ENCODE measurements at places on chromosomes 3 and 15.

- DNase-seq = no peak
Measured at GRCh38 chr3:100913870-100914648, 79.2 kb downstream of the ABI3BP start.

- DNase-seq = no peak
Measured at GRCh38 chr15:23497710-23498111, 50.7 kb upstream of the GOLGA6L2 start.

GRCh38 chr15:100973351-100974111 is 54.4 kb downstream of the LRRK1 start:
- DNase-seq = no peak

GRCh38 chr3:72698154-72698917 is 149.9 kb downstream of the SHQ1 start:
- no peak for DNase-seq

DNA sequence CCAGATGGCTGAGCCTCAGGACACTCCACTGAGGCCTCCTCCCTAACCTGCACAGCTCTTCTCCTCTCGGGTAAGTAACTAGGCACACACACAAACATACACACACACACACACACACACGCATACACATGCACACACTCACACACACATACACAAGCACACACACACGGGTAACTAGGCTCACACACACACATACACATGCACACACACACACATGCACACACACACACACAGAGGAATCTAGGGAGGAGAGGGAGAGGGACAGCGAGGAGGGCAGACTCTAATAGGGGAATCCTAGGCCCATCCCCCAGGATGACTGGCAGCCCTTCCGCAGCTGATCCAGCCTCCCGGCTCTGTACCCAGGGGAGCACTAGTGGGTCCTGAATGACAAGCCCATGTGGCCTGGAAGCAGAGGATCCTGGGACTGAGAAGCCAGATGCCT is 177.4 kb upstream of the LINGO1 start:
- DNase-seq = no peak

GRCh38 chr3:57893668-57894067 is 114.6 kb upstream of the FLNB start:
- no peak for DNase-seq

GRCh38 chr15:67066041-67066958 is 898 bp downstream of the SMAD3 start:
- DNase-seq = no peak

DNA sequence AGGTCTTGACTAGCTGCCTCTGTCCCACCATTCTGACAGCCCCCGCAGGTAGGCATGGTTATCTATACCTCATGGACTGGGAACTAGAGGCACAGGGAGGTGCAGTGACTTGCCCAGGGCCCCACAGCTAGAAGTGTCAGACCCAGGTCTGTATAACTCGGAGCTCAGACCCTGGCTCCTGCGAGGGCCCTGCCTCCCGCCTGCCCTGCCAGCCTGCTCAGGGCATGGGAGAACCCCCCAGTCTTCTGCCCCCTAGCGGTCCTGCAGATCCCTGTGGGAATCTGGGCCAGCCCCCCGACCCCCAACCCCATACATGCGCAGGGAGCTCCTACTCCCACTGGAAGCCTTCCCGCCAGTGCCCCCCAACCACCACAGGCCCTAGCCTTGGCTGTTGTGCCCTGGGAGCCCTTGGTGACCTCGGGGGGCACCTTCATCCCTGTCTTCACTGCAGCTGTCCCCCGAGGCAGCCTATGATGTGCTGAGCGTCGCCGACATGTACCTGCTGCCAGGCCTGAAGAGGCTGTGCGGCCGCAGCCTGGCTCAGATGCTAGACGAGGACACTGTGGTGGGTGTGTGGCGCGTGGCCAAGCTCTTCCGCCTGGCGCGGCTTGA is 6.9 kb downstream of the ABTB1 start:
- peak; percentile 30 for DNase-seq

DNA sequence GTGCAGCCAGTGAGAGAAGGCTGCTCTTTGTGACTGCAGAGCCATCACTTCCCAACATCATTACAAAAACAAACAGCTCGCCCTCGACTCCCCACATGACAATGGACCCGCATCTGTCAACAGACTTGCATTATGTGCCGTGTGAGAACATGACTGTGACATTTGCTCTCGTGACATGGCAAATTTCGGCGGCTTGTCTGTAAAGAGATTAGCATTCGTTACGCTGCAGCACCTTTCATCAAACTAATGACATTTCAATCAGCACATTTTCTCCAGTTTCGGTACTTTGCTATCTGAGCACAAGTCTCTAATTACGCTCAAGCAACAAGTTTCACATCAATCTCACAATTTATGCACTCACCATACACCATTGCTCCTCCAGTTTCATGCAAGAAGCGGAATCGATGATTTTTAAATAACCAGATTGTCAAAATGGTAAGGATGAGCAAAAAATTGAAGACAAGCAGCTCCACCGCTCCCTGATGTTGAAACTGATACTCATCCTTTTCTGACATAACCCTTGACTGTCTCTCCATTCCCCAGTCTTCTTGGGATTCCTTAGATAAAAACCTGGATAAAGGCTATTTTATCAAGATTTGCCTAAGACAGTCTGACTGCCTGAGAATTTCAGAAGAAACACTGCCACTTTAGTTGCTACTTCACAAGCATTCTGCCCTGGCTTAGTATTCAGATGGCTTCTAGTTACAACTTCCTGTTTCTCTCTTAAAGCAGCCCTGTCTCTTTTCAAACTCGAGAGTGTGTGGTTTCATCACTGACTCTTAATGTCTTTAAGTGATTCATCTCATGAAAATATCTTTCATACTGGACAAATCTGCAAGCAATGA is at the start of gene SLC9A9:
SLC9A9 (minus strand) TSS at position 682 of the 845 bp plus-strand sequence; CDS start at position 536, 146 bp downstream.
- no peak for DNase-seq

- no peak for DNase-seq
Measured at GRCh38 chr3:56003129-56003528, 465.1 kb downstream of the ERC2 start.

DNA sequence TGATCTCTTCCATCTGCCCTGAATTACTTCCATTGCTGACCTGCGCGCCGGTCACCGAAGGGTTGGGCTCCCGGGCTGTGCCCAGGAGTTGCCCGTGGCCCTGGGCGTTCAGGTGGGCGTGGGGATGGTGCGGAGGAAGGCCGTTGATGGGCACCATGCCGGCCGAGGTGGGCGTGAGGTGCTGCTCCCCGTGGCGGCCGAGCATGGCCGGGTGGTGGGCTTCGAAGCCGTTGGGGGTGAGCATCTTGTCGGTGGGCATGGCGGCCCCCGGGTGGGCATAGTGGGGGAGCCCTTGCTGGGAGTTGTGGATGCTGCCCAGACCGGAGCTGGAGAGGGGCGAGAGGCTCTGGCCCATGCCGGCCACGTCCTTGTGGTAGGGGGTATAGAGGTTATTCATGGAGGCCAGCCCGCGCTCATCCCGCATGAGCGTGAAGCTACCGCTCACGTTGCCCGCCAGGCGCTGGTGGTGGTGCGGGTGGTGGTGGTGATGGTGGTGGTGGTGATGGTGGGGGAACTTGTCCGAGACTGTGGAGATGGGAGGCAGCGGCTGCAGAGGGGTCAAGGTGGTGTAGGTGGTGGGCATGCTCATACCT is 1.0 kb downstream of the ONECUT1 start:
- no peak for DNase-seq

DNA sequence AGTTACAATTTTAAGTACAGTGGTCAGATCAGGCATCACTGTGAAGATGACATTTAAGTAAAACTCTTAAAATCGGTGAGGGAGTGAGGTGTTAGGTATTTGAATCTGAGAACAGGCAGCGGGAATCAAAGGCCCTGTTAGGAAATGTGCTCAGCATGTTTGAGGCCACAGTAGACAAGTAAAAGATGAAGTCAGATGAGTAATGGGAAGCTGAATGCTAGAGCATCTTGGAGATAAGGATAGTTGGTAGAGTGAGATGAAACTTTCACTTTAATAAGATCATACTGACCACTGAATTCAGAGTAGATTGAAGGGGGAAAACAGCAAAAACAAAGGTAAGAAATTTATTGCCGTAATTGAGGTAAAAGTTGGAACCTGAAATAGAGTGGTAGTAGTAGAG is 61.6 kb downstream of the DCBLD2 start:
- no peak for DNase-seq

DNA sequence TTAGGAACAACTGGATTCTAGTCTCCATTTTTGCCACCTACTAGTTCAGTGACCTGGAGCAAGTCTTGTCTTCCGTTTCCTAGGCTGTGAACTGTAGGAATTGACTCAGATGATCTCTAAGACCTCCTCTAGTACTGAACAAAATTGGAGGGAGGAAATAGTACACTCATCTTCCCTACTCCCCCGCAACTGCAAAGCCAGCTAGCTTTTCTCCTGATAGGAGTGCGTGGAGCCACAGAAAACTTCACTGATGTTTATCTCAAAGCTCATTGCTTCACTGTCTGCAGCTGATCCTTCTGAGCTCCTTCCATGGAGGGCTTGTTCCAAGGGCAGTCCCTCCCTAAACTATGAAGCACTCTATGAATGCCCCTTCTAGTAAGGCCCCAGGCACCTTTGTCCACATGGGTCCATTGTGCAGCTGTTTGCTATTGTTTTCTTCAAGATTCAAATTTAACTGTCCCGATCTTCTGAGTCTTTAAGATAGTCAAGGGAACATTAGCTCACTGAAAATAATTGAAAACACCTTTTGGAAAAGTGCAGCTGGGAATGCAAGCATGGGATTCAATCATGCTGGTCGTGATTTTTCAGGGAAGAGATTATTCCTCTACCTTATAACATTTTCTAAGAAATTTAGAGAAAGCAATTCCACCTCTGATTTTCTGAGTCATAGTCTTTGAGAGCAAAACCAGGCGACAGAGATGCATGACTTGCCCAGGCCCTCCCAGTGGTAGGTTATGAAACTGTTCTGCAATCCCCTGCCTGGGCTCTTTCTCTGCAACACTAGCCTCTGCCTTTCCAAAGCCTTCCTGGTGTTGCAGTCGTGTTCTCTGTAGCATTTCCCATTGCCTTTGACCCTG is 24.3 kb downstream of the FILIP1L start:
- no peak for DNase-seq

DNA sequence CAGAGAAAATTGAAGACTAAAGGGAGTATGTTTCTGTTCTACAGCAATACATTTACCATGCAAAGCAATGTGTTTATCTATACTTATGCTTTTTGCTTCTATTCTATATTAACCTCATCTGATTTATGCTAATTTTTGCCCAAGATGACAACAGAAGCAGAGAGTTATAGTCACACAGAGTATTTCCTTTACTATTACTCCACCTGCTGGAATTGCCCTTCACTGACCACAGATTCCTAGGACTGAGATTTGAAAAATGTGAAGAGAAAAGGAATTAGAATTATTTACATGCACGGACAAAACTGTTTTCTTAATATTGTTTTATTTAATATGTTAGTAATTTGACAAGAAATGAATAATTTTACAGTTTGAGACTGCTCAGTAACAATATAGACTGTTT is 745.6 kb downstream of the VGLL3 start:
- DNase-seq = no peak

- no peak for DNase-seq
Measured at GRCh38 chr3:14802381-14802731, 16.4 kb upstream of the FGD5 start.

DNA sequence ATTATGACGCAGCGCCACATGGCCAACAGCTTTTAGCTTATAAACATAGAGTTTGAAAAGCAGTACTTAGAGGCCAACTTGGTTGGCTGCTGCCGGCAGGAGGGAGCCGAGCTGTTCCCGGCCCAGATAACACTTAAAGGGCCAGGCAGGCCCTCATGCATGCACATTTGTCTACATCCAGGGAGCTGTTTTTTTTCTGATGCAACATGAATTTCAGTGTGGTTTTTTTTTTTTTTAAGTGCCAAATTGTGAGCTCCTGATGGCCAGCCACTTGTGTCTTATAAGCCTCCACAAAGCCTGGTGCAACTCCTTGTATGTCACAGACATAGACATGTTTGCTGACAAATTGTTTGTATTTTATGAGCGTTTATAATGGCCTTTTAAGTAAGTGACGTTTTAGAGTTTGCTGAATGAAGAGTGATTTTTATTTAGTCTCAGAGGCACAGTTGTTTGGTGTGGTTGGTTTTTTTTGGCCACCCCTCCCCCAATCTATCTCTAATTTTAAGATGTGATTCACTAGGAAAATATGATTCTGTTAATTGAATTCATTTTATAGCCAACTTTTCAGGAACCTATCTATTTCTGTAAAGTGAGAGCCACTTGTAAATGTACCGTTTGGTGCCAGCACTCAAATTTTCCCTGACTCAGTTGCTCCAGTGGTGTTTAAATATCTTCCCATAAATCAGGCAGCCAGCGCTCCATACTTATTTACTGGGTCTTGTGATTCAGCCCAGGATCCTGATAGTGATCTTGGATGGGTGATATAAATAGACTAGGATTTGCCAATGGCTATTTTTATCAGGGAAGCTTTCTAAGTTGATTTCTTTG is 134.3 kb downstream of the VGLL4 start:
- DNase-seq = peak; percentile 31

DNA sequence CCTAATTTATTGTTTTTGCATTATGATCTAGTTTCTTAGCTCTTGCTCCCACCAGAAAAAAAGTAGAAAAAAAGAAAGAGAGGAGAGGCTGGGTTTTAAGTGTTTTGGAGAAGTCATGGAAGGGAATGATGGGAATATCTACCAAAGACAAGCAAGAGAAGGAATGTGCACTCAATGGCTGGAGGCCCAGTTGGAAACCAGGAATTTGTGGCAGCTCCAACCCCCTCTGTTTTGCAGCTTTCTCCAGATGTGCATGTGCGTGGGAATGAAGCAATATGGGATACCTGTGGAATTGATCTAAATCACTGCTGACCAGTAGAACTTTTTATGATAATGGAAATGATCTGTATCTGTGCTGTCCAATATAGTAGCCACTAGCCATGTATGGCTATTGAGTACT is 27.1 kb downstream of the EIF2AK4 start:
- DNase-seq = no peak

DNA sequence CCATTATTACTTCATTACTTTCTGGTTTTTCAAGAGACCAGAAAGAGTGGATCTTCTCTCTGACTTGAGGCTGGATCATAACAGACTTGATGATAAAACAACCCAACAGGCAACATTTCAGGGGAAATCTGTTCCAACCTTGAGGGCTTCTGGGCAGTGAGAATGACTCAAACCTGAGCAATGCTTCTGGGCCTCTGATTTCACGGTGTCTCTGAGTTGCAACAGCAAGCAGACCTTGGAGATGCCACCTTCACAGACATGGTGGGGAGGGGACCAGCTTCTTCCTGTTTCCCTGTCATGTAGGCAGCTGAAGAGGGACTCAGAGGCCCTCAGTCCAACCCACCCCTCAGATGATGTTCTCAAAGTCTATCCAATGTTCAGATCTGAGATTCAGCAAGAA is 104.0 kb downstream of the ABHD5 start:
- DNase-seq = no peak

DNA sequence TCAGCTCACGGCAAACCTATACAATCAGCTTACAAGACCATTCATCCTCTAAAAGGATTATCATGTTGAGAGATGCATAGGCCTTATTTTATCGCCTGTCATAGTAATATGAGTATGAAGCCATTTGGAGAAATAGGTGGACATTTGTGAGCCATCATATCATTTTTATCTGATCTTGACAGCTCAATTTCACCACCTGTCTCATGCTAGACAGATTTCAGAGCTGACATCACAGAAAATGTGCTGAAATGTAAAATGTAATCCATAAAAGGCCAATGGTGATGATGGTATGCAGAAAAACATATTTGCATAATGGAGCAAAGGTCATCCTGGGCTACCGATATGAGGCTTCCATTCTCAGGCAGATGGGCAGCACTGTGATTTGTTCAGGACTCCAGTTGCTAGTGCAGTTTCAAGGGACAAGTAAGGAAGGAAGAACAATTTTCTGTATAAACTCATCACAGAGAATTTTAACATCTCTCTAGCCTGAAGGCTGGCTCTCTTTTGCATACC is 221.5 kb downstream of the ULK4 start:
- no peak for DNase-seq

Data from breast epithelium (tissue), 4 donors.